ENCODE measurements at places on chromosomes 3 and 15.

GRCh38 chr15:76245072-76245610 is 66.1 kb downstream of the ETFA start:
- no peak for DNase-seq

DNA sequence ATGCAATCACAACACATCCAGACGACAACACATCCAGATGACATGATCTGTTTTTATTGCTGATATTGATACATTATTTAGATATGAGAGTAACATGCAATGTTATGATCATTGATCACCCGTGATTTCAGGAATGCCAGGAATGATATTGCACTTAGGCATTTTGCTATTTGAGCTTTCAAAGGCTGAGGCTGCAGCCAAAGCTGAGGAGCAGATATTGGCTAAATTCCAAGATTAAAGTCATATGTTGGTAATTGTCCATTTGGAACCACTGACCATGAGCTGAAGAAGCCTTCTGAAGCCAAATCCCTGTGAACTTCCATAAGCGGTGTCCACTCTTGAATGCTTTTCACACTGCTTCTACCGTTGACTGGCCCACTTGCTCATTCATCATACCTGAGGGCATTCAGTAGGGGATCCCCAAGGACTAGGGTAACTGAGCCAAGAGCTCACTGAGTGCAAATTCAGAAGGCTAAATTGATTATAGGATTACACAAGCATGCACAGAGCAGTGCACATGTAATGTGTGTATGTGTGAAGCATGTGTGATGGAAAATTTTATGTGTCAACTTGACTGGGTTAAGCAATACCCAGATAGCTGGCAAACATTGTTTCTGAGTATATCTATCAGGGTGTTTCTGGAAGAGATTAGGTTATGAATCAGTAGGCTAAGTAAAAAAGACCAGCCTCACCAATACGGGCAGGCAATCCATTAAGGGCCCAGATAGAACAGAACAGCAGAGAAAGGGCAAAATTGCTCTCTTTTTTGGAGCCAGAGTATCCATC is 92.1 kb upstream of the PLAAT1 start:
- DNase-seq: no peak

DNA sequence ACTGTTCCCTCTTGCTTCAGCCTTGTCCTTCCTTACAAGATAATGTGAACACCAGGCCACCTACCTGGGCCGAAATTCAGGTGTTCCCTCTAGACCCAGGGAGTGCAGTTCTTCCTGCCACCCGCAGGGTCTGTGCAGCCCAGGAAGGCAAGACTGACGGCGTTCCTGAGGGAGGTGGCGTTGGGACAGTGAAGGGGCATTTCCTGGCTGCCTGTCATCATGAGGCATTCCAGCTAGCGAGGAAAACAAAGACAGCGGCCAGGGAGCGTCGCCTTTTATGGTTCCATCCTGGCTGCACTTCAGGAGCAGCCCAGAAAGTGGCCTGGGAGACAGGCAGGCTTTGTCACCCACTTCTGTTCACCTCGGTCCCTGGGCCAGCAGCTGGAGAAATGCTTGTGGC is 84.8 kb upstream of the WNT5A start:
- DNase-seq: no peak

DNA sequence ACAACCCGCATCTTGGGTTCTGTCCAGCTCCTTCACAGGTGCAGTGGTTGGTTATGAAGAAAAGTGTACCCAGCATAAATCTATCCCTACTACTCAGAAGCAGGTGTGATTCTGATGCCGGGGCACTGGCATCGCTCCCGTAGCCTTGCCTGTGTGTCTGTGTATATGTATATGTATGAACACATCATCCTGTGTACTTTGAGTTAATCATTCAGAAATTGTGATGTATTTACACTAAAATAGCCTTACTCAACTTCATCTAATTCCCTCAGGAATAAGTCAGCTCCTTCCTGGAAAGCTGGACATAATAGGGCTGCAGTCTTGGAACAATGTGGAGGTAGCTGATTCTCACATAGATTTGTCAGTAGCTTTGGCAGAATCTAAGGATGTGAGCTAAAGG is 6.7 kb upstream of the ZBED2 start:
- no peak for DNase-seq

DNA sequence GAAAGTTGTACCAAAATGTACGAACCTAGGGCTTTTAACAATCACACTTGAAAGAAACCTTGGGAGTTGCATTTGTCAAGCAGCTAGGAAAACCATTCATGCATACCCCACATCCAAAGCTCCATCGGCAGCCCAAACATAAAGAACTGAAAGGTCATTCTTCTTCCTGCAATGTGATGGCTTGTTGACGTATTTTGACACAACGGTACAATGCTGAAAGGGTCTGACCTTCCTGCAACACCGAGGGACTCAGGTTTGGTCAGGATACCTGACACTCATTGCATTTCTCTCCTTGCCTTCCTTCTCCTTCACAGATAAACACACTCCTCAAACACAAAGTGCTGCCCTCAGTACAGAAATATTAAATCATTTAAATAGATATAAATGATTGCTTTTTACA is 145.5 kb downstream of the CDIN1 start:
- no peak for DNase-seq

DNA sequence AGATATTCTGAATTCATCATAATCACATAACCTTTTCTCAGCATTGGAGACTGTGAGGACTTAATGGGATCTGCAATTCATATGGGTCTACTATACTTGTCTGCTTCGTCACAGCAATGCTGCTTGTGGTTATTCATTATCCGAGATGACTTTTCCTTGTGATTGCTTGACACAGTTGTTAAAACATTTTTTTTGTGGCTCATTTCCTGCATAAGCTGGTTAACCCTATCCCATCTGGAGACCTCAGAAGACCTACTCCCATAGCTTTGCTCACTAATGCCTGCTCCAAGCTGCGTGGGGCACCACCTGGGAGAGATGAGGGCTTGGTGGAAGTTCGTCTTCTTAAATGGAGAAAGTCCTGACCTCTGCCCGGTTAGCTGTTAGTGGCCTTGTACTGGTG is 360.8 kb downstream of the CHST2 start:
- no peak for DNase-seq

- DNase-seq: no peak
Measured at GRCh38 chr3:162139841-162140240, 643.2 kb downstream of the OTOL1 start.

DNA sequence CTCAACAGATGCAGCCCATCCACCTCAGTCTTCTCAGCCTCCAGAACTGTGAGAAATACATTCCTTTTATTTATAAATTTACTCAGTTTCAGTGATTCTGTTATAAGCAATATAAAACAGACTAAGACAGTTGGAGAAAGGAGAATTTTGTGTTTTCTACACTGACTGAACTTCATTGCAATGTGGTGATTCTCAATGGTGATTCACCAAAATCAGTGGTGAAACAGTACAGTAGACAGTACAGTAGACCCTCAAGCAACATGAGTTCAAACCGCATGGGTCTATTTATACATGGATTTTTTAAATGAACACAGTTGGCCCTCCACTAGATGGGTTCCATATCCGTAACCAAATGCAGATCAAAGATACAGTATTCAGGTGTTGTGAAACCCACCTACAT is 403.1 kb upstream of the TGFBR2 start:
- no peak for DNase-seq

DNA sequence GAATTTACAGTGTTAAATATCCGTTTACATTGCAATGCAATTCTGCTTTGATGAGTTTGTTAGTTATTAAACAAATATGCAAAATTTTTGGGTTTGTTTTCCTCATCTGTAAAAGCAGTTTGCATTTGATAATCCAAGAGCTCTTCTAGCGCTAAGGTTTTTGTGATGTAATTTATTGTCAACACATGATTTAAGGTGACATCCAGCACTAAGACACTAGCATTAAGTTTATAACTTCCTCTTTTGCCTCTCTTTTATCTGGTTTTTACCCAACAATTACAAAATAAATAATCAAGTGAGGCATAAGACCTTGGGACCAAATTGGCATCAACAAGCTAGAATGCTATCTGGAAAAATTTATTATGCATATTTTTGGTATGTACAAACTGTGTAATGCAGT is 969 bp upstream of the DNAJC19 start:
- DNase-seq: no peak

DNA sequence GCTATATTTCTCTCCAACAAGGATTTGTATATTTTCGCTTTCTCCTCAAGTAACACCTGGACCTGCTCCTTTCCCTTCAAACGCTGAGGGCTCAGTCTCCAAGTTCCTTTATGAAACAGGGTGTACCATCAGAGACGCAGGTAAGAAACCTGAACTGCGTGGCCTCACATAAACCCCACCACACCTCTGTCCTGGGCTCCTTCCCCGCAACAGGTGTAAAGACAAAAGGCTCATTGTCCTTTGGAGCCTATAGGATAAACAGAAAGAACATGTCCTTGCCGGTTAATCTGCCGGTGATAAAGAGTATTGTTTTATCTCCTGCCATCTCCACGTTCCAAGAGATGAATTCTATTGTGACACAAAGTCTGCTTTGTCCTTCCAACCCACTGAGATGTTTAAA is 111.8 kb upstream of the ADAMTS9 start:
- no peak for DNase-seq

GRCh38 chr3:119428538-119428937 is 34.9 kb downstream of the TMEM39A start:
- DNase-seq: no peak

GRCh38 chr15:84697236-84697990 is 18.5 kb downstream of the SEC11A start:
- no peak for DNase-seq

DNA sequence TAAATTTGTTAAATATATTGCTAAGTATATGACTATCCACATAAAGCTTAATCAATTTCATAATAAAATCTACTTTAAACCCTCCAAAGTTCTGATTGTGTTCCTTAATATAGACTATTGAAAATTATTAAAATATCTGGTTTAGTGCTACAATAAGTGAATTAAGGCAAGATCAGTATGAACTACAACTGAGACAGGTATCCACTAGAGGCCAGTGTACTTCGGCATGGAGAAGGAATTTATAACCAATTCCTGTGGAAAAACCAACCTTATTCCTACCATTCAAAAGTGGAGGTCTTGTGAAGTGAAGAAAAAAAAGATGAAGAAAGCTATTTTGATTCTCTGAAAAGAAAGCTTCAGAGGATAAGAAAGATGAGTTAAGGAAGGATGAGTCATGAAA is 237.7 kb downstream of the SUCLG2 start:
- DNase-seq: no peak

- no peak for DNase-seq
Measured at GRCh38 chr3:14503706-14504065, 36.5 kb downstream of the GRIP2 start.

- DNase-seq: no peak
Measured at GRCh38 chr15:45231864-45232562, 20.0 kb upstream of the SLC28A2 start.

DNA sequence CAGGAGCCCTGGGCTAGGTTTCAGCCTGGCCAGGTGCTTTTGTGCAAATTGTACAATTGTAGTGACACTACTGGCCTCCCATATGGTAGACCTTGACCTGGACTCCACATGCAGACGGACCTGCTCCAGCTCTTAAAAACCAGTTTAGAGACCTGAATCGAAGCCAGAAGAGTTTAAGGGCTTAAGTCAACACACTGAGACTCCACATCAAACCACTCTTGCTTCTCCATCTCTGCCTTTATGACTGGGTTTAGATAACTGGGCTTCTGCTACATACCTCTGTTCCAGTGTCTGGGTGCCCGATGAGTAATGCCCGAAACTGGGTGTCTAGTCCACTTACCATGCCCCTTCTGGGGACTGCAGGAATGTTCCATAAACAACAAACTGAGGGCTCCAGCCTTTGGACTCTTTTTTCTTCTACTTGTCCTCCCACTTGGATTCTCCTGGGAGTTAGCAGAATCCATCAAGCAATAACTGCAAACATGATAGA is 32.8 kb downstream of the TMEM212 start:
- no peak for DNase-seq
